Activated CD4-positive, CD25-positive, alpha-beta regulatory T cell (primary cell): ENCODE measurements at places on chromosomes 11 and 22.

GRCh38 chr22:20940186-20940651, 23.0 kb downstream of the CRKL start:
- DNase-seq, result no peak

DNA sequence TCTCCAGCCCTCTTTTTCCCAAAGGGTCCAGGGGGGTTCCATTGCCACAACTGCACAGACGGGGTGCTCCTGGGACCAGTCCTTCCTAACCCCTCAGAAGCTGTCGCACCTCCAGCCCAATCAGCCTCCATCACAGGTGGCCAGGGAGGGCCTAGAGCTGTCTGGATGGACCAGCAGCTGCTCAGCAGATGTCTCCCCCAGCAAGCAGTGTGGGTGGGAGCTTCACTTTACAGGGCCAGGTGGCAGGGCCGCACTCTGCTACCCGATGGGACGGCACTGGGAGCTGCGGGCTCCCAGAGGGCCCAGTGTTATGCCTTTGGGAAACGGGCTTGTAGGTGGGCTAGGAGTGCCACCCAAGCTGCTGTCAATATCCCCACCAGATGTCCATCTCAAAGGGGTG, 120.5 kb downstream of the DSCAML1 start:
- DNase-seq, result no peak

DNA sequence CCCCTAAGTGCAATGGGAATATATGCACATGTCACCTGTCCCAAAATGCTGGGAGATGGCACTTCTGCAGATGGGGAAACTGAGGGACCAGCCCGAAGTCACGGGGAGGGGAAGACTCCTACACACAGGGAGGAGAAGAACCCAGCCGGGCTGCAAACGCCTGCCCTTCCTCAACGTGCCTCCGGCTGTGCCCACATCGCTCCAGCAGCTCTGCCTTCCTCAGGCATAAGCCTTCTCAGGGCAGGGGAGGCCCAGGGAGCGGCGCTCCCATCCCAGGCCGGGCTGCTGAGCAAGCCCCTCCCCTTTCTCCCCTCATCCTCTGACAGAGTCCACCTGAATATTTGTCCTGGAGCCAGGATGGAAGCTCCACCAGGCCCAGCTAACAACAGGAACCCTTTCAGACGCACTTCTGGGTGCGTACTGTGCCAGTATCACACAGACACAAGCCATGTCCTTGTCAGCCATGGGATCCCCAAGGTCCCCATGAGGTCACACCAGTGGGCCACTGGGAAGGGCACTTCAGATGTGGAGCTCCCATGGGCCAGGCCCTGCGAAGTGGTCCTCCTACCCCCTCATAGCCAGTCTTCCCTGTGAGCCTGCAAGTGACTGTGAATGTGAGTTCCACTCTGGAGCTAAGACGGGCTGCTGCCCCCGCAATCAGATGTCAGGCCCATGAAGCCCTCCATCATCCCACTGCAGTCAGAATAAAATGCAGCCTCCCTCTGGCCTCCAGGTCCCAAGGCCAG, 2.5 kb upstream of the CD81 start:
- no peak for DNase-seq

GRCh38 chr11:61826930-61827570, 1.1 kb upstream of the FADS2 start:
- DNase-seq, result no peak

DNA sequence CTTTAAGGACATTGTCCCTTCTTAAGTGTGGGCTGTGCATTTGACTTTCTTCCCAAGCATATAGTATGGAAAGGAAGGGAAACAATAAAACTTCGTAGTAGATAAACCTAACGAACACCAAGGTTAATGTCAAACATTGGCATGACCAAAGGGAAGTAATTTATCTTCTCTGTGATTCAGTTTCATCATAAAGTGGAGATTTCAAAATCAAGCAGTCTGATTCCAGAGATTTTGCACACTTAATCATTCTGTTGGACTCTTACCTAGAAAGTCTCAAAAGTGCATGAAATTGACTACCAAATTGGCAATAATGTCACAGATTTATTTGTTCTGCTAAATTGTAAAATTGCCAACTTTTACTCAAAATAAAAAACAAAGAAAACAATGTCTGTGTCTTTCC, 559.7 kb downstream of the JRKL start:
- no peak for DNase-seq

DNA sequence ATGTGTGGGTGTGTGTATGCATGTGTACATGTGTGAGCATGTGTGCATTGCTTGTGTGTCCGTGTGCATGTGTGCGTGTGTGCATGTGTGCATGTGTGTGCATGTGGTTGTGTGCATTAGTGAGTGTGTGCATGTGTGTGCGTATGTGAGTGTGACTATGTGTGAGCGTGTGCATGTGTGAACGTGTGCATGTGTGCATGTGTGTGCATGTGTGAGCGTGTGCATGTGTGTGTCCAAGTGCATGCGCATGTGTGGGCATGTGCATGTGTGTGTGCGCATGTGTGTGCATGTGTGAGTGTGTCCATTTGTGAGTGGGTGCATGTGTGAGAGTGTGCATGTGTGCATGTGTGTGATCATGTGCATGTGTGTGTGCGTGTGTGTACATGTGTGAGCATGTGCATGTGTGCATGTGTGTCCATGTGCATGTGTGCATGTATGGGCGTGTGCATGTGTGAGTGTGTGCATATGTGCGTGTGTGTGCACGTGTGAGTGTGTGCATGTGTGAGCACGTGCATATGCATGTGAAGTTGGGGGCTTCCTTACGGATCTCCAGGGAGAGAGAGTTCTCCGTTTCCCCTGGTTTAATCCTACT, 95.8 kb downstream of the ST3GAL4 start:
- DNase-seq, result no peak

DNA sequence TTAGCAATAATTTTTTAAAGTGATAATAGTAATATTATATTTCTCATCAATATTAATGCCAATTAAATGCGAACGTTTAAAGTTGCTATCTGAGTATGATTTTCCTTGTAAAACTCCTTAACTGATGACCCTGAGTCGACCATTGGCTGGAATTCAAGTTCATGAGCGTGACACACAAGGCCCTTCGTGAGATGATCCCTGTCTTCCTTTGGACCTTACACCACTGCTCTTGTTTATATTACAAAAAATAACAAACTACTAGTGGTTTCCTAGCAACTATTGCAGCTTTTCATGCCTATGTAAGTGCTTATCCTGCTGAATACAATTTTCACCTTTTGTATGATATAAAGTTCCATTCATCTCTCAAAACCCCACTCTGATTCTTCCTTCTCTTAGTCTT, 752.9 kb downstream of the CNTN5 start:
- no peak for DNase-seq

- no peak for DNase-seq
These were observed 17.9 kb downstream of the TMEM218 start for GRCh38 chr11:125093502-125093901.

GRCh38 chr11:105732611-105733010, 122.7 kb downstream of the GRIA4 start:
- no peak for DNase-seq

- no peak for DNase-seq
These were observed 8.8 kb upstream of the PLA2G3 start for GRCh38 chr22:31148953-31149627.

- DNase-seq, result no peak
These were observed 1045.8 kb downstream of the BRD1 start for GRCh38 chr22:48781868-48782267.

DNA sequence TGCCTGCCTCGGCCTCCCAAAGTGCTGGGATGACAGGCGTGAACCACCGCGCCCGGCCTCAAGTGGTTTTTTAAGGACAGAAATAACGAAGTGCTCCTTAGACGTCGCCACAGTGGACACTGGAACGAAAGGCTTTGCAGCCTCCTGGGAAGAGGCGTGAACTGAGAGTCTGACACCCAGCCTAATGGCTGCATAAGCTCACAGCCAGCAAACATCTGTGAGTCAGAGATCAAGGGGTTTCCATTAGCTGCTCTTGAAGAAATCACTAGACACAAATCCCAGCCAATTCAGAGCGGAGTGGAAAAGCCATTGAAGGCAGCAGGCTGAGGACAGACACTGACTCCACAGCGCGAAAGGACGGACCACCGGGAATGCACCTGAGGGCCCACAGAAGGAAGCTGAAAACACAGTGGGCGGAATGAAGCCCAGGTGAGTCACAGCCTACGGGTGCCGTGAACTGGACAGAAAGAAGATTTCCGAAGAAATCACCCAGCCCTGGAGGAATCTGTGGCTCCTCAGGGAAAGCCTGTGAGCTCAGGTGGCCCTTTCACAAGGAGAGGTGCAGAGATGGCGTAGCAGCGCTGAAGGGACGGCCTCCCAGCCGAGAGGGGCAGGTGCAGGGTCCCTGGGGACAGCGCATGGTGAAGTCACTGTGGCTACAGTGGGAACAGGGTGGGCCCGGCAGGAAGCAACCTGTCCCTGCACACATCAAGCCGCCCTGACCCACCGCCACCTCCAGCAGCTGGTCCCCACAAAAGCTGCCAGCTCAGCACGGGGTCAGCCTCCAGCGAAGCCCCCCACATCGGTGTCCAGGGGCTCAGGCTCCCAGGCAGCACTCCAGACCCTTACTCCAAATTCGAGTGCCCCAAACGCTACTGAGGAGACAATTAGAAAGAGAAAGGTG, 11.6 kb downstream of the LMNTD2 start:
- no peak for DNase-seq
